ENCODE measurements at places on chromosomes 13 and 19. TPM values are rescaled to one million over a fixed set of nuclear protein-coding genes. Genes with fewer than 3 reads are reported as not detected.
A peak's percentile ranks its signal among the peaks of the same experiment; 100 is the strongest.

The SMAD9 gene
- 13.5 TPM for total RNA-seq

The DNAAF3 gene
- total RNA-seq: 2.7 TPM

- H3K4me1 ChIP-seq: peaks cover 16% of the 10 kb centered on the region
- no peak for DNase-seq
- H3K4me3 ChIP-seq: no peak overlapping the region
Observed at GRCh38 chr19:44722131-44723121, 23.5 kb downstream of the CEACAM16 start.

- no peaks in the 10 kb centered on the region for H3K36me3 ChIP-seq
- H3K27ac ChIP-seq: no peak overlapping the region
- no peaks in the 10 kb centered on the region for H3K4me1 ChIP-seq
- DNase-seq: no peak
Observed at GRCh38 chr13:87982400-87982799, 311.2 kb downstream of the SLITRK5 start.

- H3K36me3 ChIP-seq: no peaks in the 10 kb centered on the region
- H3K4me1 ChIP-seq: peaks cover 14% of the 10 kb centered on the region
- DNase-seq: no peak
- peak overlapping the region; percentile 38 for H3K27ac ChIP-seq
Observed at GRCh38 chr13:110416131-110417025, 109.3 kb downstream of the COL4A2 start.
